HFFc6 (cell line): ENCODE measurements at places on chromosomes 6 and 20.

GRCh38 chr6:44537306-44538049, 150.0 kb downstream of the CDC5L start:
- DNase-seq, result no peak

GRCh38 chr6:84779380-84779779, 15.0 kb upstream of the TBX18 start:
- DNase-seq, result peak; percentile 33

- no peak for DNase-seq
Measured at GRCh38 chr6:72248621-72249020, 362.3 kb downstream of the RIMS1 start.

GRCh38 chr6:151005164-151005563, 139.7 kb downstream of the MTHFD1L start:
- no peak for DNase-seq
